ENCODE measurements at places on chromosomes 5 and 9.

GRCh38 chr9:38708759-38709158 lies 11.2 kb downstream of the FAM240B start:
- DNase-seq = no peak

DNA sequence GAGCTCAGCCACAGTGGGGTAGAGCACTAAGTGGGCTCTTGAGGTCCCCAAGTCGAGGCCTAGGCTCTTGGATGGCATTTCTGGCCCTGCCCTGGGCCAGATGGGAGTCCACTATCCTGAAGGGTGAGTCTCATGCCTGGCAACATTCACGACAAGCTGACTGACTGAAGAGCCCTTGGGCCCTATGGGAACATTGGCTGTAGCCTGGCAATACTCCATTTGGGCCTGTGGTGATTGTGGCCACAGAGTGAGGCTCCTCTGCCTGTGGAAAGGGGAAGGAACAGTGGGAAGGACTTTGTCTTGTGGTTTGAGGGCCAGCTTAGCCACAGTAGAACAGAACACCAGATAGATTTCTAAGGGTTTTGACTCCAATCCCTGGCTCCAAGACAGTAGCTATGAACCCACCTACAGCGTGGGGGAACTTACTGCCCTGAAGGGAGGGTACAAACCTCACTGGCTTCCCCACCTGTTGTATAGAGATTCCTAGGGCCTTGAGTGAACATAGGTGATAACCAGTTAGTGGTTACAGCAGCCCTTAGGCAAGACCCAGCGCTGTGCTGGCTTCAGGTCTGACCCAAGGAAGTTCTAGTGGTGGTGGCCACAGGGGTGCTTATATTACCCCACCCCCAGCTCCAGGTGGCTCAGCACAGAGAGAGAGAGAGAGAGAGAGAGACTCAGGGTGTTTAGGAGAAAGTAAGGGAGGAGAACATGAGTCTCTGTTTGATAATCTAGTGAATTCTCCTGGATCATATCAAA lies 72.4 kb downstream of the KIAA0825 start:
- peak; percentile 29 for DNase-seq

- DNase-seq = no peak
These were observed 8.3 kb downstream of the LCN12 start for GRCh38 chr9:136960212-136960937.

DNA sequence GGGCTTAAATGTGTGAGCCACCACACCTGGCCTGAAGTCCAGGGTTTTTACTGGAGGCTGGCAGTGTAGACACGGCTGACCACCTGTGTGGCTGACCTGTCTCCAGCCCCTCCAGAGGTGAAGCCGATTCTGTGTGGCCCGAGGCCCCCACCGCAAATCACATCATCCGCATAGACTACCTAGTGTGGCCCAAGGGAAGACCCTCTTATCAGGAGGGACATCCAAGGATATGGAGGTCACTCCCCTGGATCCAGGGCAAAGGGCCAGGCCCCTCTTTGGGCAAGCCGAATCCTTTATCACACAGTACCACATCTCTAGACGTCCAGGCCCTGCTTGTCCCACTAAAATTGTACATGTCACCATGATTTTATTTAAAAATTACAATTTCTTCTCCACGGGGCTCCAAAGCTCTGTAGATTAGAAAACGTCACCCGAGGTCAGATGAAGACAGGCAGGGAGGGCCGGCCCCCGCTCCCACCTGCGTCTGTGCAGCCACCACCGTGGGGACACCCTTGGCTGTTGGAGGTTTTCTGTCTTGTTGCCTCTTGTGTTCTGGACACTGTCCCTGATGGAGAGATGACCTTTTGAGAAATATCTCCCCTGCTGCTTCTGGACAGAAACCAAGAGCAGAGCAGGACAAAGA lies 20.1 kb downstream of the LAMC3 start:
- DNase-seq = no peak

DNA sequence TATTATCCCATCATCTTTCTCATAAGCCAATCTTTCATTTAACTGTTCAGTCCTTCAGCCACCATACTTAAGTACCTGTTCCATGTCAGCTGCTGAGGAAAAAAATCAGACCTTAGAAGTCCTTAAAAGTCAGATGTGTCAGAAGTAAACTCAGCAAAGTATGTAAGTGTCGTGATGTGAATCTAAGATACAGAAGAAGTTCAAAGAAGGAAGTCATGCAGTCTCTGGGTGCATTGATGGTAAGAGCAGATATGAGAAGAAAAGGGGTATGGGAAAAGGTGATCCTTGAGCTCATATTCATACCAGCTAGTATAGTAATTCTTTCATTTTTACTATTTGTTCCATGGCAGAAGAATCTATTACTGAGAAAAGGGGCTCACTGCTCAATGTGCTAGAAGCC lies 259.4 kb upstream of the CD180 start:
- DNase-seq = no peak

DNA sequence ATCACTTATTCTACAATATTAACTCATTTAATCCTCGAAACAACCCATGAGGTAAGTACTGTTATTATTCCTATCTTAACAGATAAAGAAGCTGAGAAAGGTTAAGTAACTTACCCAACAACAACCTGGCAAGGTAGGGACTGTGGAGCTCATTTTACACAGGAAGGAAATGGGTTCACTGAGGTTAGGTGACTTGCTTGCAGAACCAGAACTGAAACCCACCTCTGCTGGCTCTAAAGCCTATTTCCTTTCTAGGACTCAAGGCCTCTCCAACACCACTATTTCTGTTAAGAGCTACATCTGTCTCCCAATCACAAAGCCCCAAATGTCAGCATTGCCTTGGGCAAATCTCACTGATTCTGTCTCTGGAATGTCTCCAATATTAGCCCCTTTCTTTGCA lies 38.9 kb upstream of the IFNK start:
- DNase-seq = no peak

DNA sequence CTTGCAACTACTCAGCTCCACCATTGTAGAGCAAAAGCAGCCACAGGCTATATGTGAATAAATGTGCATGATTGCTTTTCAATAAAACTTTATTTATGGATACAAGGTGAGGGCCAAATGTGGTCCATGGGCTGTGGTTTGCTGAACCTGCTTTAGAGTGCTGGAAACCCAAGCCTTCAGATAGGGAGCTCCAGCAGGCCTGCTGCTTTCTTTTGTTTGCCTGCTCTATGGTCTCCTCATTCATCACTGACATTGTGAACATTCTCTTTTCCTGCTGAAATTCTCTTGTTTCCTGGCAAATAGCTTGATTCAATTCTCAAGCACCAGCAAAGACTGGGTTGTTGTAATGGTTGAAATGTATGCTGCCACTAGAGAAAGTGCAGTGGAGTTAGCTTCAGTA lies 26.0 kb downstream of the EGFLAM start:
- no peak for DNase-seq
